ENCODE measurements at places on chromosomes 12 and 14.

GRCh38 chr14:72332046-72332445 is 399.8 kb downstream of the RGS6 start:
- DNase-seq, result no peak

- no peak for DNase-seq
Observed at GRCh38 chr14:92464716-92465115, 48.9 kb upstream of the RIN3 start.

- DNase-seq, result no peak
Observed at GRCh38 chr12:69500631-69501030, 30.4 kb downstream of the FRS2 start.

- DNase-seq, result peak; percentile 54
Observed at GRCh38 chr12:3076730-3077571, at the start of gene TSPAN9. TSPAN9 (plus strand) TSS chr12:3077379; CDS start chr12:3201194, 123,815 bp downstream.

- no peak for DNase-seq
Observed at GRCh38 chr12:38949363-38949762, 44.0 kb upstream of the CPNE8 start.

DNA sequence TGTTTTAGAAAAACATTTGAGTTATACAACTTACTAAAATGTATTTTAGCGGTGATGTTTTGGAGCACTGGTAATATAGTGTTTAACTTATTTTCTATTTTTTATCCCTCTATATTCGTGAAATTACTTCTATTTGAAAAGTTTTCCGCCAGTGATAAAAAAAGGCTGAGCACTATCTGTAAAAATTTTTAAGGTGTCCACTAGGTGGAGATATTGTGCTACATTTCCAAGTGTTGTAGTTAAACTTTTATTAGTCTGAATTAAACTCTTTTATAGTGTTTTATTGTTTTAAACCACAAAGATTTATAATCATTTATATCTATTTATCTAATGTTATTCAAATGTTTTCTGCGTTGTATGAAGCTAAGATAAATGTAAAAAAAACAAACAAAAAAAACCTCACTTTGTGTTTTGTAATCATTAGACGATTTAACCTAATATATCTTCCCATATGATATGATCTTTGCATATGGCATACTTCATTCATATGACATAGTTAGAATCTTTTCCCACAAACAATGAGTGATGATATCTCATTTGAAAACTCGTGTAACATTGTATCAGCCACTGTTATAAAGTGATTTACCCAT is 11.8 kb downstream of the ALG10B start:
- DNase-seq, result peak; percentile 57

- DNase-seq, result no peak
Observed at GRCh38 chr14:101082436-101083384, 179.2 kb upstream of the RTL1 start.

DNA sequence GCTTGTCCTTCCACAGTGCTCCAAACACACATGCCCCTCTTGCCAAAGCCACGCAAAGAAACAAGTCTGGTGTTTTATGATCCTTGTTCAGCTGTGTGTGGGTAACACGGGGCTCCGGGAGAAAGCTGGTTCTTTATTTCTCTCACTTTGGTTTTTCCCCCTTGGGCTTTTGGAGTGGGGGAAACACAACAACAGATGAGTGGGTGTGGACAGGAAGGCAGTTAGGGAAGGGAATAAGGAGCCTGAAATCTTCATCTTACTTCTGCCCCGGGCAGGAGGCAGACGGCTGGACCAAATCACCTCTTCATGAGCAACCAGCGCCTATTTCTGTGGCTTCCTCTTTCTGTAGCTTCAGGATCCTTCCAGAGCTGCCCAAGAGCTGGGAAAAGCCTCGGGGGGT is 218.5 kb downstream of the PHETA1 start:
- DNase-seq, result no peak

DNA sequence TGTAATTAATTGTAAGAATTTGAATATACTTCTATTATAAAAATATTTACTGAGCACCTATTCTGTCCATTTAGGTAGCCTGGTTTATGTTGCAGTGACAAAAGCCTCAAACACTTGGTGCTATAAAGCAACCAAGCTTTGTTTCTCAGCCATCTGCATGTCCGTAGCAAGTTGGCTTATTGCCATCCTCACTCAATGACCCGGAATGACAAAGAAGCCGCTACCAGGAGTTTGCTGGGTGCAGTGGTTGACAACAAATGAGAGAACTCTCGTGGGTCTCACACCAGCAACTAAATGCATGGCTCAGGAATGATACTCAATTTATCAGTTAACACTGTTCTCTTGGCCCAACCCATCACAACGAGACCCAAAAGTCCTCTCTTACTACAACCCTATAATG is 553.1 kb downstream of the DIO2 start:
- DNase-seq, result no peak

DNA sequence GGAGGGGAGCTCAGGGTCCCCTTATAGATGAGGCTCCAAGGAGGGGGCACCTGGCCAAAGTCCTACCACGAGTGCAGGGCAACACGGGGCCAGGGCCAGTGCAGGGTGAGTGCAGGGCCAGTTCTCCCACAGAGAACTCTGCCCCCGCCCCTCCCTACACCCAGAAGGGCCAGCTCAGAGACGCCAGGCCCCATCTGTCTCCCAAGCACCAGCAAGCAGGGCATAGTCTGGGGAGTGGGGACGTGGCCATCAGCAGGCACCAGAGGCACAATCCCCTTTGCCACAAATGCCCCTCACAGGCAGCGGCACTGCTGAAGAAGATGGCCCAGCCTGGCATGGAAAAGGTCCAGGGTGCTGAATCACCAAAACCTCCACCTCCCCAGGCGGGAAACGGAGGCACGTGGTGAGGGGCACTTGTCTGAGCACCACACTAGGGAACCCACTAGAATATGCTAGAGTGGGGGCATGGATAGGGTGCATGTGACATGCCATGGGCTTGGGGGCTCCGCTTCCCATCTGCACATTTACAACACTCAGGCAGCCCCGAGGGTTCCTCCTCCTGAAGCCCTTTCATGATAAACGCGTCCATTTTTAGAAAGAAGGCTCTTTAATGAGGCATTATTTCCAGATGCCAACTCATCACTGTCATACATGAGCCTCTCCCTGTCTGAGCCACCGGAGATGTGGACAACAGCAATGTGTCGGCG is 17.8 kb downstream of the CCDC85C start:
- no peak for DNase-seq

GRCh38 chr14:104795781-104796686 is 486 bp upstream of the AKT1 start:
- peak; percentile 50 for DNase-seq

DNA sequence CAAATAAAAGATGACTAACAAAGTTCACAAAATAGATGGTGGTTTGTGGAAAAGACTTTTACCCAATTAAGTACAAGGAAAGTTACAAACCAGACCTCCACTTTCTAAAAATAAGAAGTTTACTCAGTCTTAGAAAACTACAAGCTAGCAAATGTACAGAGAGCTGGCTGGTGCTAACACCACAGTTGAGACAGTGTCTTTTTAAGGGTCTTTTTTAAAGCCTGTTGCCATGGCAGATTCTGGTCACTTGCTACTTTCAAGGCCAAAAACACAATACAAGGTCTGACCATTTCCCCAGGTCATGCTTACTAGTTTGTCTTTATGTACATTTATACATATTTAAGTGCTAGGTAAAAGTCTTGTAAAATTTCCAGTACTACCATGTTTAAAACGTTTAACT is 2.4 kb downstream of the BTG1 start:
- DNase-seq, result no peak

DNA sequence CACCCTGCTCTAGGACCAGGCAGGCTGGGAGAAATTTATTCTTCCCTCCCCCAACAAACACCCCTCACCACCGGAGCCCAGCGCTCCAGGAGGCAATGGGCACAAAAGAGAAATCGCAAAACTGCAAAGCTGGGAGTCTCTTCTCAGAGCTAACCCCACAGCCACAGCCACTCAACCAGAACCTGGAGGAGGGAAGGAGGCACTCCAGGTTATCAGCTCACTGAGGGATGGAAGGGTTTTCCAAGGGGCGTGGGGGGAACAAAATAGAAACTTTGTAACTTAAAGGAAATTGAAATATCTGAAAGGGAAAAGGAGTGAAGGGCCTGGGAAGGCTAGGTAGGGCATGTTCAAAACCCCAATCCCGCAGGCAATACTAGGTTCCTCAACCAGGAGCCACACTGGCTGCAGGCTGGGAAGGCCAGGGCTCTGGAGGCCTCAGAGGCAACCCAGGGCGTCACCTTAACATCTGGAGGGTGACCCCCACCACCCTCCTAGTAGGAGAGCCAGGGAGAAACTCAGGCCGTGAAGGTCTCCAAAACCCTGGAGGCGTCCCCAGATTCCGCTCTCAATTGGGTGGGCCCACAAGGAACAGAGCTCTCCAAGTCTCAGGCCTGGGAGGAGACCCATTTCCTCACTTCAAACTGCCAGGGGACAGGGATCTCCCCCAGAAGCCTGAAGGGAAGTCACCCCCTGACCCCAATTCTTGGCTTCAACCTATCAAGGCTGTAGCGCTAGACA is 3.2 kb downstream of the KDM2B start:
- DNase-seq, result no peak

- no peak for DNase-seq
Observed at GRCh38 chr12:15638231-15638630, 151.0 kb downstream of the EPS8 start.

DNA sequence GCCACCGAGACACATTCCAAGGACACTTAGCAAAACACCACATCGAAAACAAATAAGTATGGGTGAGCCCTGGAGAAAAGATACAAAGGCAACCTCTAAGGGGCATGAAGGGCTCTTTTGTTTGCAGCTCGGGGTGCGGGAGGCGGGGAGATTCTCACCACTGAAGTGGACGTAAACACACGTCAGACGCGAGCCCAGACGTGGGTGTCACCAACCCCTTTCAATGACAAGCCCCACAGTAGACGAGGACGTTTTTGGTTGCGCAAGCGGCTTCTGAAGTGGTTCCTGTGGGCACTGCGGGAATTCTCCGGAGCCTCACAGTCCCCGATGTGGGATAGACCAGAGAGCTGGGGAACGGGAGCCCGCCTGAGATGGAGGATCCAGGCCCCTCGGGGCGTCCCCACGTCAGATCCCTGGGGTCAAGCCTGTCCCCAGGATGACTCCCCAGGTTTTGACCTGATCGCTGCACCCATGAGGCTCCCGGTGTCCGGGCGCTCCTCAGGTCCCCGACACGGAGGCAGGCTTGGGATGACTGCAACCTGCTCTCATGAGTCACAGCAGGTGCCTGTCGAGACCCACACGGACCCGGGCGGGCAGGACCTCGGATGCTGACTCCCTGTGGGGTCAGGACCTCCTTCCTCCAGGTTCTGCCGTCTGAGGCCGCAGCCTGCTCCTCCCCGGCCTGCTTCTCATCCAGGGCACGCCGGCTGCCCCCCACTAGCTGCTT is 20.3 kb upstream of the ADGRD1 start:
- no peak for DNase-seq

- no peak for DNase-seq
Observed at GRCh38 chr14:72751276-72752033, 142.4 kb downstream of the DPF3 start.

GRCh38 chr12:46373301-46374296 is 1.0 kb upstream of the SLC38A2 start:
- peak; percentile 36 for DNase-seq

DNA sequence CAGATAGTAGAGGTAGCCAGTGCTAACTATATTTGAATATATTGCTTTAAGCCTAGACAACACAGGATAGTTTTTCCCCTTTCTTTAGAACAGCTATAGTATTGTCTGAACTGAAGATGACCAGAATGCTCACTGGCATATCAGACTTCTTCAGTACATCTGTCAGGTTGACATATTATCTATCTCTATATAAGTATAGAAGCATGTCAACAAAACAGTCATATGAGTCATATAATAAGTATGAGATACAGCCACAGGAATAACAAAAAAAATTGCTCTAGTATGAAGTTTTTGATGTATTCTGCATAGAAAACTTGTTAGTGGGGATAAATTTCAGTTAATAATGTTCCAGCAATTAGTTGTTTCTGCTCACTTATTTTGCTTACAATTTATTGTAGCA is 767.7 kb downstream of the LRFN5 start:
- DNase-seq, result no peak

GRCh38 chr12:30991466-30991865 is 64.9 kb downstream of the TSPAN11 start:
- no peak for DNase-seq

- DNase-seq, result no peak
Observed at GRCh38 chr14:37708481-37708880, 113.1 kb downstream of the TTC6 start.

DNA sequence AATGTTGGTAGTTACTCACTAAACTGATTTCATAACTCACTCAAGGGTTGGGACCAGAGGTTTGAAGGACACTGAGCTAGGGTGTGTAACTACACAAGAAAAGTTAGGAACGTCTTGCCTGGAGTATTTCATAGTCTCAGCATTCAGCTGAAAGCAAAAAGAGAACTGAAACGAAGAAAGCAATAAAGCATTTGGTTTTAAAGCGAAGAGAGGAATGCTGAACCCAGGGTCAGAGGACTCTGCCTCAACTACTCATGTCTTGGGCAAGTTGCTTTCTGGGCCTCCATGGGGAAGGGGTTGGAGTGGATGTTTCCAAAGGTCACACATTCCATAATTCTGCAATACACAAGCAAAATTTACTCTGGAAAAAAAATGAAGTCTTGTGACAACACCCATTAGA is 1.4 kb downstream of the GNS start:
- DNase-seq, result no peak

GRCh38 chr12:68263366-68263765 is 10.0 kb upstream of the IL22 start:
- no peak for DNase-seq

- no peak for DNase-seq
Observed at GRCh38 chr12:110186059-110186458, 61.9 kb downstream of the IFT81 start.

DNA sequence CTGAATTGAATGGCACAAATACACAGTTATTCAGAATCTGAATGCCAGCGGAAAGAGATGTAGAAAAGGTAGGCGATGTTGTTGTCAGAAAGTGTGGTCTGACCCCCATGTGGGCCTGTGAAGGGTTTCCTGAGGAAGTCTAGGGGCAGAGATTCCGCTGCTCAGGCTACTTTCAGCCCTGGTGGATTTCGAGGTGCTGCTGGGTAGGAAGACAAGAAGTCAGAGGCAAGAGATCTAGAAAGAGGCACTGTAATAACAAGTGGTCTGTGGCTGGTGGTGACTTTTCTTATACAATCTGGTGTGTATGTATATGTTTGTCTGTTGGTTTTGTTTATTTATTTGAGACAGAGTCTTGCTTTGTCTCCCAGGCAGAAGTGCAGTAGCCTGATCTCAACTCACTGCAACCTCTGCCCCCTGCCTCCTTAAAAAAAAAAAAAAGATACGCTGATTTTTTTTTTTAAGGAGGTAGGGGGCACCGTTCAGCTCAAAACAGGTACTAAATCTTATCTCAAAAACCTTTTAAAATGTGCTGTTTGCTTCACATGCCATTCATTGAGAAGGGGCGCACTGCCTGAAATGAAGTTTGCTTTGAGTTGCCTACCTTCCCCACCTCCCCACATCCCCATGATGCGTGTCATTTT is 27.1 kb upstream of the MANSC4 start:
- DNase-seq, result peak; percentile 12

- no peak for DNase-seq
Observed at GRCh38 chr14:23408307-23408630, 196 bp upstream of the MYH6 start.

- DNase-seq, result no peak
Observed at GRCh38 chr14:71730471-71730870, 201.8 kb upstream of the RGS6 start.
